ENCODE measurements at places on chromosomes 13 and 19.

GRCh38 chr13:110993788-110994187 is 78.9 kb upstream of the ANKRD10 start:
- peaks cover 10% of the 10 kb centered on the region for H3K36me3 ChIP-seq
- H3K4me3 ChIP-seq, result no peak overlapping the region
- peaks cover 41% of the 10 kb centered on the region for H3K27me3 ChIP-seq
- peaks cover 21% of the 10 kb centered on the region for H3K4me1 ChIP-seq
- DNase-seq, result no peak

DNA sequence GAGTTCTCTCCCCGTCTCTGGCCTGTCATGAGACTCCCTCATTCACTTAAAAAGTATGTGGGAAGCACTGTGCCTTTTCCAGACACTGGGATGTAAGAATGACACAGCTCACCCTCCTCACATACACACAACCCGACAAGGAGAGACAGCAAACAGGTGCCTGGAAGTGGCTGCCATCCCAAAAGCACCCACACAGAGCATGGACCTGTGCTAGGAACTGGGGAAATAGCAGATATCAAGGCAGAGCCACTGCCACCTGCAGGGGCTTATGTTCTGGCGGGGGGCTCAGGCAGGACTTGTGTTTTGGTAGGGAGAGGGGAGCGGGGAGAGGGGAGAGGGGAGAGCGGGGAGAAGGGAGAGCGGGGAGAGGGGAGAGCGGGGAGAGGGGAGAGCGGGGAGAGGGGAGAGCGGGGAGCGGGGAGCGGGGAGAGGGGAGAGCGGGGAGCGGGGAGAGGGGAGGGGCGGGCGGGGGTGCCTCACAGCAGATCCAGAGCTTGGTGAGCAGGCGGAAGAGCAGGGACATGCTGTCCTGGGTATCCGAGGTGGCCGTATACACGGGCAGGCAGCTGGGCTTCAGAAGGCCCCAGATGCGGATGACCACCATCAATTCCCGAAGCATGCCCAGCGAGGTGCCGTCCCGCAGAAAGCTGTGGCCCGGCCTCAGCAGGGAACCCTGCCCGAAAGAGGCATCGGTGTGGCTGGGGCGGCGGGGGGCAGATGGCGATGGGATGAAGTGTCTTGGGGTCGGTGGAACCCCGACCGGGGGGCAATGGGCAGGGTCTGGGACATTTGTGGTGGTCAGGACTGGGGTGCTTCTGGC is 12.2 kb downstream of the CFD start:
- peaks cover 20% of the 10 kb centered on the region for H3K36me3 ChIP-seq
- peak; percentile 83 for DNase-seq
- H3K27me3 ChIP-seq, result no peaks in the 10 kb centered on the region
- H3K4me3 ChIP-seq, result no peak overlapping the region
- H3K27ac ChIP-seq, result peak overlapping the region; percentile 85

- H3K4me1 ChIP-seq, result peaks cover 17% of the 10 kb centered on the region
- peaks cover 3% of the 10 kb centered on the region for H3K36me3 ChIP-seq
- H3K4me3 ChIP-seq, result no peak overlapping the region
- DNase-seq, result no peak
Observed at GRCh38 chr19:2729943-2730818, 9.0 kb upstream of the DIRAS1 start.

GRCh38 chr13:52405369-52405766 is 604 bp downstream of the THSD1 start:
- no peak overlapping the region for H3K27ac ChIP-seq
- peak overlapping the region; percentile 76 for H3K4me3 ChIP-seq
- H3K27me3 ChIP-seq, result no peaks in the 10 kb centered on the region
- DNase-seq, result no peak

DNA sequence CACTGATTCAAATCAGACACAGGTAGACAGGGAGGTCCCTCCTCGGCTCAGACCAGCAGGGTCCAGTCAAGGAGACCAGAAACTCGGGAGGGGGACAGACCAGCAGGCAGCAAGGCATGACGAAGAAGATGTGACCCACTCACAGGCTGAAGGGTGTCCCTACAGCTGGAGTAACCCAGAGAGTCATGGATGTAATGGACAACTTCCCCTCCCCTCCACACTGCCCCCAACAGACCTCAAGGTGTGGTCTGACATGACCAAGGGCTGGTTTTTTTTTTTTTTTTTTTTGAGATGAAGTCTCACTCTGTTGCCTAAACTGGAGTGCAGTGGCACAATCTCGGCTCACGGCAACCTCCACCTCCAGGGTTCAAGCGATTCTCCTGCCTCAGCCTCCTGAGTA is 34.1 kb downstream of the PBX4 start:
- H3K27me3 ChIP-seq, result no peaks in the 10 kb centered on the region
- H3K36me3 ChIP-seq, result no peaks in the 10 kb centered on the region
- H3K4me3 ChIP-seq, result no peak overlapping the region
- H3K27ac ChIP-seq, result no peak overlapping the region
- H3K4me1 ChIP-seq, result no peaks in the 10 kb centered on the region

- H3K4me3 ChIP-seq, result no peak overlapping the region
- H3K27ac ChIP-seq, result peak overlapping the region; percentile 59
- H3K4me1 ChIP-seq, result peaks cover 14% of the 10 kb centered on the region
- H3K36me3 ChIP-seq, result peaks cover 65% of the 10 kb centered on the region
- no peaks in the 10 kb centered on the region for H3K27me3 ChIP-seq
Observed at GRCh38 chr19:34226036-34226435, 28.3 kb upstream of the GARRE1 start.
